Hematopoietic multipotent progenitor cell (in vitro differentiated cells): ENCODE measurements at places on chromosomes 12 and 14.

DNA sequence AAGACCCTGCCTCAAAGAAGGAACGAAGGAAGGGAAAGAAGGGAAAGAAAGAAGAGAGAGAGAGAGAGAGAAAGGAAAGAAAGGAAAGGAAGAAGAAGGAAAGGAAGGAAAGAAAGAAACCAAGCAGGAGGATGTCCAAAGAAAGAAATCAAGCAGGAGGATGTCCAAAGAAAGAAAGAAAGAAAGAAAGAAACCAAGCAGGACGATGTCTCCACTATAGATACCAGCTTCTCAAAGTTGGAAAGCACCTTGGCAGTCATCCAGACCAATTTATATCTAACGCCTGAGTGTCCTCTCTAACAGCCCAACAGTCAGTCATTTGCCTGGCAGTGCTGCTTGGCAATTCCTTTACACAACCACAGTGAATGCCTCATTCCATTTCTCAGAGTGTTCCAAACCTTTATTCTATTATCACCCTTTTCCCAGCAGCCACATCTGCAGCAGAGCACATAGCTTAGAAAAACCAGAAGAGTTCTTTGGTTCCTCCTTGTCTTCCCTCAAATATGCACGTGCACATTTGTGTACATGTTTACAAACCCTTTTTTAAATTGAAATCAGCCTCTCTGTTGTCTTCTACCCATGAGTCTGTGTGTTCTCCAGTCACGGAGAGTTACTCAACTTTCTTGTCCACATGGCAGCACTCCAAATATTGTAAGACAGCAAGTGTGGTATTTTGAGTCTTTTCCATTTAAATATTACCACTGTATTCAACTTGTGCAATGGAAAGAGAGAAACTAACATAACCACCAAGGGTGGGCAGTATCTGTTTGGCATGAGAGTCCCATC, 138.4 kb downstream of the STXBP6 start:
- peak; percentile 56 for DNase-seq

DNA sequence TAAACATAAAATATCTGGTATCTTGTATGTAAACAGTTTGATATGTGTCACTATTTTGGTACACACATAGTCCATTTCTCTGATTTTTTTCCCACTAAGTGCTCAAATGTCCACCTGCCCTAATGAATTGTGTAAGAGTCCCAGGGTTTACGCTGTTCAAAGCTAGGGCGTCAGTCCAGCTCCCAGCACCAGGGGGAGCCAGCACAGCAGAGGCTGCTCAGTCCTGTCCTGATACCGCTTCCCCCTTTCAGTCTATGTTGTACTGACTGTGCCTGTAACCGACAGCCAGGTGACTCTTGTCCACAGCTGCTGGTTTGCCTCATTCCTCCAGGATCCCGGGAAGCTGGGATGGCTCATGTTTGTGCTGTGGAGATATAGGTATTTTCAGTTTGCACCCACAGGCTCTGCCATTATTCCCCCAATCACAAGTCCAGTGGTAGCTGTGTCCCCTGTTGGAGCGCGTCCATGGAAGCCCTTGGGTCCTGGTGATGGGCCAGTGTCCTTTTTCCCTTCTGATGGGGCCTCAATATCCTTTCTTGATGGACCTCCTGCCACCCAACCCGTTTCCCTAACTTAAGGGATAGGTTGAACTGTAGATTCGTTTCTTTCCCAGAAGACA, 242.0 kb downstream of the NEDD1 start:
- DNase-seq: peak; percentile 36

DNA sequence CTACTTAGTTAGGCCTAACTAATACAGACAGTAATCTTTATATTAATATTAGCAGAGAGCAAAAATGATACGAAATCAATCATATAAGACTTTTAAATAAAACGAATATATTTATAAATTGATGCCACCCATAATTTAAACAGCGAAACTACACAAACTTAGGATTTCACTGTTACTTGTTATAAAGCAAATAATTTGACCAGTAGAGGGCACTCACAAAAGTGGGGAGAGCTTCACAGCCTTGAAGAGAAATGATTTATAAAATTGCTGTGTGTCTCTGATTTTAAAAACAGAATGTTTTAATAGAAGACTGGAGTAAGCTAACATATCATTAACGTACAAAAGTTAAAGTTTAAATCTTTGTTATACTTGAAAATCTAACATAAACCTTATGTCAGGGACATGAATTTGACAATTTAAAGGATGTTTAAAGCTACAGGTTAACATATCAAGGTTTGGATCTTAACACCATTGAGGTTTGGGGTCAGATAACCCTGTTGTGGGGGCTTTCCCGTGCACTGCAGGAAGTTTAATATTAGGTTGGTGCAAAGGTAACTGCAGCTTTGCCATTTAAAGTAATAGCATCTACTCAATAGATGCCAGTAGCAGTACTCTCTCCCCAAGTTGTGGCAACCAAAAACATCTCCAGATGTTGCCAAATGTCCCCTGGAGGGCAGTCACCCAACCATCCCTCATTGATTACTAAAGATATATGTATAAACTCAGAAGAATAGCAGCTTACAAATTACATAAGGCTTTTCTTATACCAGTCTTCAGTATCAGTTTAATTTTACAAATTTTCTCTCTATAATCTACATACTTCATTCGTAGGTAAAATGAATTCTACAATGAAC, 9.3 kb downstream of the KRAS start:
- no peak for DNase-seq

GRCh38 chr14:51008446-51008845, 64.2 kb upstream of the PYGL start:
- DNase-seq: no peak

DNA sequence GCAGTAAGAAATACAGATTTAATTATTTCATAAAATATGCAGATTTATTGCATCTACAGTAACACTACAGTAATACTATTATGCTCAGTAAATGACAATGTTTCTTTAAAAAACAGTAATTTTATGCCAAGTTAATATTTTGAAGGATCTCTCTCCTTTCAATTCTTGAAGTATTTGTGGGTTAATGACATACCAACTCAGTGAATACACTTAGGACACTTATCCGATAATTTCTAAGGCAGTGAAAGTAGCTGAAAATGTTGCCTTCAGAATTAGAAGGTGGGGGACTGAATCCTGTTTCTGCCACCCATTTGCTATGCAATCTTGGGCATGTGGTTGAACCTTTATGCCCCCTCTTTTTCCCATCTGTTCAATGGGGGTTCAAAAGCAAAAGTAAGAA, 24.8 kb upstream of the IFNG-AS1 start:
- no peak for DNase-seq

DNA sequence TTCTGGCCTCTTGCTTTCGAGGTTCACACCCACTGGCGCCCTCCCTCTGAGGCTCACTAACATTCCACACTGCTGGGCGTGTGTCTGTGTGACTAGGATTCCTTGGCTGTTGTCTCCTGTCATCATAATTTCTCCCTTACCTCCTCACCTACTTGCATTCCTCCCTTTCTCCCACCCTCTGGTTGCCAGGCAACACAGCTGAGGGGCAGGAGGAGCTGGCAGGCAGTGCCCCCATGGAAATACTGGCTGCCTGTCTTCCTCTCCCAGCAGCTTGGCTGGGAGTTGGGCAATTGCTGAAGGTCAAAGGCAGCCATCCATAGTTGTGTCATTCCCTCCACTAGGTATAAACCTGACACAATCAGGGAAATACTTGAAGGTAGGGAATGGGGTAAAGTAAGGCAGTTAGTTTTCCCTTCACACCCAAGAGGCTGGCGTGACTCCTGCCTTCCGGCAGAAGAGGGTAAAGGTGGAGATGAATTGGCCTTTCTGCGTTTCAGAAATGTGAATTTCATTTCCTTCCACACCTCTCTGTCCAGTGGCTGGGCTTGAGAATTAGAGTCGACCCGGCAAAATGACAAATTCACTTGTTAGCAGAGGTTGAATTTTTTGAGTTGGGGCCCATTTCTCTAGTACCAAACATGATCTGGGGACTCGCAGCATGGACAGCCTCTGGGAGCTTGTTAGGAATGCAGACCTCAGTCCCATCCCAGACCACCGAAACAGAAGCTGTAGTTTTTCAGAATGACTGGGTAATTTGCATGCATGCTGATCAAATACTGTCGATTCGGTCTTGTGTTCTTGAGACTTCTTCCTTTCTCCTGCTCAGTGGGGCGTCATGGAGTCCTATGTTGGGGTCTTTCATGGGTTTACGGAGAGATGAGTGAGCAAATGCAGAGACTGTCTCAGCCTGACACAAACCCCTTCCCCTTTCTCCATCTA, 24.3 kb upstream of the EMP1 start:
- DNase-seq: no peak

- no peak for DNase-seq
These were observed 42.3 kb upstream of the MDM1 start for GRCh38 chr12:68374307-68374982.

GRCh38 chr12:31465002-31465401, 125.9 kb downstream of the DENND5B start:
- no peak for DNase-seq

DNA sequence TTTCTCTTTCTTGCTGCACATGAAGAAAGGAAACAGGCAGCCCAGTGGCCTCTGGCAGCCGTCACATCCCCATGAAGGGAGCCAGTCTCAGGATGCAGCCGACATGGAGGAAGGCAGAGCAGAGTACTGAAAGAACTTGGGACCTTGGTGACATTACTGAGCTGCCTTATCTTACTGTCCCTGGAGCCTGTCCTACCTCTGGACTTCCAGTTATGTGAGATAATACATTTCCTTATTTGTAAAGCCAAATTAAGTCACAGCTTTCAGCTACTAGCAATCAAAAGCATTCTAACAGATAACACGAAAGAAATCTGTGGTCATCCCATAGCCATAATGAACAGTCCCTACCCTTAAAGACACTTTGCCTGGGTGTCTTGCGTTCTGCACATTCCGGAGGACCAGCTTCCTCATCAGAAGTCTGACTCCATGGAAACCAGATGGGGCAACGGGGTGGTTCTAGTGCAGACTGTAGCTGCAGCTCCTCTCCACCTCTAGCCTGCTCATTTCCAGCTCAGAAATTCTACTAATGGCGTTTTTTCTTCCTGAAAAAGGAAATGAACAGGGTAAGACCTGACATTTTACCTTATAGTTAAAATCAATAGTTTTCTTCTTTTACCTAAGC, 7.8 kb upstream of the EGLN3 start:
- no peak for DNase-seq

GRCh38 chr12:112126000-112126438, 659 bp downstream of the TRAFD1 start:
- DNase-seq: no peak

- DNase-seq: no peak
These were observed 152.2 kb upstream of the SLC38A2 start for GRCh38 chr12:46524778-46525177.

DNA sequence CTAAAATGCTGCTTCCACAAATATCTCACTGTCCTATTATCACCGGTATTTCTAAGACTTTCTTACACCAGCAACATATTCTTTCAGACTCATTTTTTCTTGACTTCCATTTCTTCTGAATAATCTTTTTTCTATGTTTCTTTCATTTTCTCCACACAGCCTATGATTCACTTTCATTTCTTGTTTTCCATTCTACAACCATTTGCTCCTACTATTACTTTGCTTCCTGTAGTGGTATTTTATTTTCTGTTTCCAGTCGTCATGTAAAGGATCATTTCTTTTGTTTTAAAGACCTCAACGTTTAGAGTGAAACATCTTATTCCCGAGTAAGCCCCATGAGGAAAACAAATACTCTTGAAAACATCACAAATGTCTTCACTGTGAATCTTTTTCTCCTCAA, 182.2 kb upstream of the MDGA2 start:
- no peak for DNase-seq

DNA sequence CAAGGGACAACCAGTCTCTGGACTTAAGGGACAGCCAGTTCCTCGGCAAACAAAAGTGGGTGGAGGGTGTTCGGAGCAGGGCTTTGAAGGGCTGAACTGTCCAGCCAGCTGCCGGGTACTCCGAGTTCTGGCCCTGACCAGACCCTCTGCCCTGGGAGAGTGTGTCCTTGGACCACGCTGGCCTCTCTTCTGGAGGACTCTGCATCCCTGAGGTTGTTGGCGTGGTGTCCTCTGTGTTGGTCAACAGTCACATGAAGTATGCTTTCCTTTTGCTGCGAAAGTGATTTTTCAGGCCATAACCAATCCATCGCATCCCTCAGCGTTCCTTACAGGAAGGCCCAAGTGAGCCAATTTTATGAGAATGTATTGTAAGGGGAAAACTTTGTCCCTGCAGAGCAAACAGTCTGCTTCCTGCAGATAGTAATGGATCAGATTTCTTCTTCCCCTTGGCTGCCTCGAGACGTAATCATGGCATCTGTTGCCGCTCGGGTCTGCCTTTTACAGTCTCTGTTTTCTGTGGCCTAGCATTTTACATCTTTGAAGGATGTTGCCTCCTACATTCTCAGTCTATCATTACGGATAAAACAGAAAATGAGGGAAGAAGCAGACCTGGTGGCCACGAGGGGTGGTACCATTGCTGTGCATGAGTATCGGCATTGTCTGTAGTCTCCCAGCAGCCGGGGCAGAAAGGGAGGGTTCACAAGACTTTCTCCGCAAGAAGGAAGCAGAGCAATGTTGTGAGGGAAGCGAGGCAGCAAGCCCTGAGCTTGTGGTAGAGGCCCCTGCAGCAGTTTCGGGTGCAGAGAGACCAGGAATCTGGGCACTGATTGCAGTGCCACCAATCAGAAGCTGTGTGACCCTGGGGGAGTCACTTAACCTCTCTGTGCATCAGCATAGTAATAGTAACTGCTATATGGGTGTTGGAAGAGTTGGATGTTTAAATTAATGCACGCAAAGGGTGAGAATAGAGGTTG, 47.4 kb downstream of the SMIM41 start:
- peak; percentile 65 for DNase-seq

DNA sequence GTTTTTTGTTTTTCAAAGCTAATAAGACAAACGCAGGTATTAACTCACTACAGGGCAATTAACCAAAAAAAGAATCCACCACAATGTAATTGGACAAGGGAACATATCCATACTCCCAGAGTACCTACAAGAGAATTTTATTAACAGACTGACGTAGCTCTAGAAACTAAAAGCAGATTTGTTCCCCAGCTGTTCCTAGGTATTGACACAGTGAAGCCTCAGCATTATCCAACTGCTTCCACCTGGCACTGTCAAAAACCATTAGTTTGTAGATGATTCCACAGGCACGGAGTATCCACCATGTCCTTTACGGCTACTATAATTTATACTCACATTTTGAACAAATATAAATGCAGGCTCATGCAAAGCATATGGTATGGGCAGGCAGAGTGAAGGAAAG, 22.3 kb downstream of the PPM1H start:
- DNase-seq: no peak

GRCh38 chr14:94636744-94637412, 24.7 kb downstream of the SERPINA3 start:
- no peak for DNase-seq

DNA sequence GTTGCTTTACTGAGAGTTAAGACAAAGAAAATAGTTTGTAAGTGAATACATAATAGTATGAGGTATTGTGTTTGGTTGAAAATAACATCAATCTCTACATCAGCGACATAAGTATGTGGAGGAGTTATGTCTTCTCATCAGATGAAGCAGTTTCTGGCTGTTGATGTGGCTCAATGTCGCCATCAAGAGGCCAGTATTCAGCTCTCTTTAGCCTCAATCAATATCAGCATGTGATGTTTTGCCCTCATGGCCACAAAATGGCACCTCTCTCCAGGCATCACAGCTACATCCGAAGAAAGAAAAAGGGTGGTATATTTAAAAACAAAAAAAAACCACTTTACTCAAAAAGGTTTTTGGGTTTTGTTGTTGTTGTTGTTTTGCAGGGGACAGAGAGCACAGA, 302.3 kb upstream of the TMEM132C start:
- DNase-seq: peak; percentile 14

GRCh38 chr14:79137045-79137430, 966.9 kb downstream of the NRXN3 start:
- DNase-seq: no peak

- DNase-seq: no peak
These were observed 25.4 kb upstream of the FAM177A1 start for GRCh38 chr14:35020713-35021112.

GRCh38 chr12:115817389-115817788, 460.1 kb downstream of the MED13L start:
- DNase-seq: no peak
